Islet precursor cell (in vitro differentiated cells): ENCODE measurements at places on chromosomes 3 and 15.
A peak's percentile ranks its signal among the peaks of the same experiment; 100 is the strongest.

- no peak for DNase-seq
Observed at GRCh38 chr15:71168166-71168834, 53.0 kb downstream of the THSD4 start.

- DNase-seq: no peak
Observed at GRCh38 chr3:158508481-158508880, 62.5 kb upstream of the MLF1 start.

- DNase-seq: peak; percentile 72
Observed at GRCh38 chr15:59249816-59250215, 43.2 kb downstream of the LDHAL6B start.

DNA sequence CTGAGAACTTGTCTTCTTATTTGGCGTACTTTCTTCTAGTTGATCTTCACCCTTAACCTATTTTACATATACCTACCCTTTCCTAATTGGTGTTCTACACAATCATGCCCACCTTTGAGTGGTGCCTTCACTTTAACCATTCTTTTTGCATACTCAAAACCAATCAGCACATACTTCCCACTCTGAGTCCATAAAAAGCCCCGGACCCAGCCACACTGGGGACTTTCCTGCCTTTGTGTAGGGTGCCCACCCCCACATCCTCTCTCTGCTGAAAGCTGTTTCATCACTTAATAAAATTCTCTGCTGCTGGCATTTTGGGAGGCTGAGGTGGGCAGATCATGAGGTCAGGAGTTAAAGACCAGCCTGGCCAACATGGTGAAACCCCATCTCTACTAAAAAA lies 15.9 kb upstream of the CHST2 start:
- no peak for DNase-seq

DNA sequence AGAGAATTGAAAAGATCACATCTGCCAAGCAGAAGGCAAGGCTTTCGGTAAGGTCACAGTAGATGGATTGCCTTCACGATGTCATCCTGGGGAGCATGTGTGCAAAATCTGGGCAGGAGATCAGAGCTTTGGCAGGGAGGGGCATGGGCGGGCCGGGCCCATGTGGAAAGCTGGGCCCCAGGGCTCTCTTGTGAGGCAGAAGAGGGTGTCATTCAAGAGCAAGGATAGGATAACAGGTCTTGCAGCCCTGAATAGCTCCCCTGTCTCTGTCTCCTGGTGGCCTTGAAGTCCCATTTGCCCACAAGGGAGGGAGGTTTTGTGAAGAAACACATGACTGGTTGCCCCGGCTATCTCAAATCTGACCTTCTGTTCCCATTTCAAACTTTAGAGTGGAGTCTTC lies 172.0 kb downstream of the OPA1 start:
- no peak for DNase-seq

DNA sequence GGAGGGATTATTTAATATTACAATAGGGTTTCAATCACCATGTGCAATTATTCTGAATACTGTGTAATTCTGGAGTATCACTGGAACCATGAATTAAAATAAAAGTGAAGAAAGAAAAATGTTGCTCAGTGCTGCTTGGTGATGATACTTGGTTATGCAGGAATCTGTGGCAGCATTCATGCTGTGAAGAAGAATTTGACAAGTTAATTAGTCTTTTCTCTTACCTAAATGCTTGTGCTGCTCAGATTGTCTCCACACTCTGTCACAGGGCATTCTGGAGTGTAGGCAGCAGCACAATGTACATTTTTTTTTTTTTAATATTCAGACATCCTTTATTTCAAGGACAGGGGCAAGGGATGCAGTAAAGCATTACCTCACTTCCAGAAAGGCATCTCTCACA lies 749.3 kb upstream of the CADM2 start:
- DNase-seq: no peak

- no peak for DNase-seq
Observed at GRCh38 chr3:69474186-69474585, 88.3 kb upstream of the FRMD4B start.

GRCh38 chr3:10945683-10946287 lies 46.8 kb upstream of the SLC6A1 start:
- DNase-seq: peak; percentile 87

DNA sequence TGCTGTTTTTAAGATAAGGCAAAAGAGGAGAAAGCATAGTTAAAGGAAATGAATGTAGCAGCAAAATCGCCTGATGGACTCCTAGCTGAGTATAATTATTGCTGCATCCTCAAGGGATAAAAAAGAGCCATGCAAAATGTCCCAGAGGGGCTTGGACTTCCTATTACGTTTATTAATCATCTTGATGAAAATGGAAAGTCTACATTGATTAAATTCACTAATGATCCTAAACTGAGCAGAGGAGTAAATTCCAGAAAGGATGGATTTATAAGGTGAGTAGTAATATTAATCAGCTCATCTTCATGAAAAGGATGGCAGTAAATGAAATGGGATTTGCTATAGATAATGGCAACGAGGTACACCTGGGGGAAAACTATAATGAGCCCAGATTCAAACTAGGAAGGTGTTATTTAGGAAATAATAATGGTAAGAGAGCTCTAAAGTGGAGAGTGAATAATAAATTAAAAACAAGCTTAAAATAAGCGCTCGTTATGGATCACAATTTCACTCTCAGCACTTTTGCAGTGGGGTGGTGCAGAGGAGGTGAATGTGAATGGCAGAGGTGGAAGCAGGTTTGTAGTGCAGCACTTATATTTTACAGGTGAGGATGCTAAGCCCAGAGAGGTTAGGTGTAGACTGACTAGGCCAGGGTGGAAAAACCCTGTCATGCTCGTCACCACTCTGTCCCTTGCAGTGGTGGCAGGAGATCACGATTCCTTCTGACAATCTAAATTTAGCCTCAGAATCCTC lies 22.3 kb downstream of the IL5RA start:
- DNase-seq: no peak

DNA sequence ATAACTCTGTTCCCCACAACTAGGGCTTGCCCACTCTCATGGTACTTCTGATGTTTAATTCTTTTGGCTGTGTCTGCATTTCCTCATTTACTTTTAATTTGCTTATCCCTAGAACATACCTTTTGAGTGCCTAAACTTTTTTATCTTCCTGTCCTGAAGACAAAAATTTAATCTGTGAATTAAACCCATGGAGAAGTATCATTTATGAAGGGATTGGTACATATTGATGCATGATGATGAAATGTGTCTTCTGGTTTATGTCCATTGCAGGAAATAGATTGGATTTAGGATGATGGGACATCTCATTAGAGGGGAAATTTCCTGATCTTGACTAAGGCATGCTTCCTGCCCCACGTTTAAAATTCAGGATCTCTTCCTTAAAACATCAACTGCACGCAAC lies 109.5 kb downstream of the PGPEP1L start:
- no peak for DNase-seq

DNA sequence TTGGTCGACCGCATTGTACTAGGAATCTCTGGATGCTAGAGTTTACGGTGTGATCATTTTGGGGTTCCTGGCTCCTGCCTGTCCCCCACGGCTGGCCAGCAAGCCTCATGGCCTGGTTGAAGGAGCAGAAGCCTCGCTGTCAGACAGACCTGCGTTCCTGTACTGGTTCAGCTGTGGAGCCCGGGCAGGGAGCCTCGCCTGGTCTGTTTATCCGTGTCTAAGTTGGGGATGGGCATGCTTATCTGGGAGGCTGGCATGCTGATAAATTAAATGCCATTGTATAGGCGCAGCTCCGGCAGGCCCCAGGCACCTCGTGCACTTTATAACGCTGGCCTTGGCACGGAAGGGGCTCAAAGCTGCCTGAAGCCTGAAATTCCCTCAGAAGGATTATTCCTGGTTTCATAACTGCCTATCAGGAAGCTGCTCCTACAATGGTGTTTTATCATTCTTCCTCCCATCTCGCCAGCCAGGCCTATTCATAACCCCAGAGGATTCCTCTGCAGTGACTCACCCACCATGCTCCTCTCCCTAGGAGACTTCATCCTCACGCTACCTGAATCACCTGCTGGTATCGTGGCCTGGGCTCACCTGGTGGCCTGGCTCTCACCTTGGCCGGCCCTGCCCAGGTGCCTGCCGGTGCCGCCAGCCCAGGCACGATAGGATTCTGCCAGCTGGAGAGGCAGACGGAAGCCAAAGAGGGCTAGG lies 110.9 kb downstream of the ASB7 start:
- DNase-seq: peak; percentile 86

- DNase-seq: no peak
Observed at GRCh38 chr3:42106646-42107045, 15.5 kb downstream of the TRAK1 start.

GRCh38 chr3:141353652-141354495 lies 14.4 kb upstream of the ZBTB38 start:
- no peak for DNase-seq

- DNase-seq: no peak
Observed at GRCh38 chr15:47376190-47376589, 341.1 kb upstream of the SEMA6D start.

DNA sequence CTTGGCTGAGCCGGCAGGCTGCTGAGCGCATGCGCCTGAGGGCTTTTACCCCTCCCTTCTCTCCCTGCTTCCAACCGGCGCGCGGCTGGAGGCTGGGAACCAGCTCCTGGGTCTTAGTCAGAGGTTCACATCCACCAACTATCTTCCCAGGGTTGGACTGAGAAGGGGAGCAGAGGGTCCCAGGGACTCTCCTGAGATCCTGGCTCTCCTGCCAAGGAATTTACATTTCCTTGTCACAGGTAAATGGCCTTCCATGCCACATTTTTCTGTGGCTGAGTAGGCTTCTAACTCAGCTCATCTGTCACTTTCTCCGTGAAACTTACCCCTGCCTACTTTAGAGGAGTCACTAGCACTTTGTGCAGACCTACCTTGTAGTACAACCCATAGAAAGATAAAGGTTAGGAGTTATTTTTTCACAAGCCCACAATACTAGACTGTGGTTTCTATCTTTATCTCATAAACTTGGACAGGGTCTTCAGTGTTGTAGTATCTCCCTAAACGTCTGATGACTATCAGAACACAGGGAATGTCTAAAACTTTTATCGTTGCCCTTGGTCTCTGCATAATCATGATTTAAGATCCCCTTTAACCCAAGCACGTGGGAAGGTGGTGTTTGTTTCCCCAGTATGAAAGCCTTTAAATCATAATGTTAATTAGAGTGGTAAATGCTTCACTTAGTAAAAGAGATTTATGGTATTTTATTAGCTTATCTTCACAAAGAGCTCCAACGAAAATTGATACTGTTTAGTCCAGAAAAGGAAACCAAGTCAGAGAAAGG lies 638 bp upstream of the TBC1D5 start:
- peak; percentile 99 for DNase-seq

DNA sequence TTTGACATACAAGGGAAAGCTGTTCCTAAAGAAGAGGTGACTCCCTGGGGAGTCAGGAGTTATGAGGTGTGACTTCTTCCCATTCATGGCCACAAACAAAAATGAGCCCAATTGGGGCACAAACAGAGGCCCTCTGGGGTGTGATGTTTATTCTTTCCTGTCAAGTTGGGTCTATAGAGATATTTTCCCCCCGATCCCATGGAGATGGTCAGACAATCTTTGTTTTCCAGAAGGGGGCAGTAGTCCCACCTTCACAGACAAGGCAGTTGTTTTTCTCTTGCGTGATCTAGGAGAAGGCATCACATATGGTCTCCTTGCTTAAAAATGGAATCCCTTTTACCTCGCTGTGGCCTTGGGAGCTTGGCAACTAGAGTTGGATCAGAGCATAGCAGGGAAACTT lies 110.3 kb downstream of the MFSD1 start:
- DNase-seq: no peak

DNA sequence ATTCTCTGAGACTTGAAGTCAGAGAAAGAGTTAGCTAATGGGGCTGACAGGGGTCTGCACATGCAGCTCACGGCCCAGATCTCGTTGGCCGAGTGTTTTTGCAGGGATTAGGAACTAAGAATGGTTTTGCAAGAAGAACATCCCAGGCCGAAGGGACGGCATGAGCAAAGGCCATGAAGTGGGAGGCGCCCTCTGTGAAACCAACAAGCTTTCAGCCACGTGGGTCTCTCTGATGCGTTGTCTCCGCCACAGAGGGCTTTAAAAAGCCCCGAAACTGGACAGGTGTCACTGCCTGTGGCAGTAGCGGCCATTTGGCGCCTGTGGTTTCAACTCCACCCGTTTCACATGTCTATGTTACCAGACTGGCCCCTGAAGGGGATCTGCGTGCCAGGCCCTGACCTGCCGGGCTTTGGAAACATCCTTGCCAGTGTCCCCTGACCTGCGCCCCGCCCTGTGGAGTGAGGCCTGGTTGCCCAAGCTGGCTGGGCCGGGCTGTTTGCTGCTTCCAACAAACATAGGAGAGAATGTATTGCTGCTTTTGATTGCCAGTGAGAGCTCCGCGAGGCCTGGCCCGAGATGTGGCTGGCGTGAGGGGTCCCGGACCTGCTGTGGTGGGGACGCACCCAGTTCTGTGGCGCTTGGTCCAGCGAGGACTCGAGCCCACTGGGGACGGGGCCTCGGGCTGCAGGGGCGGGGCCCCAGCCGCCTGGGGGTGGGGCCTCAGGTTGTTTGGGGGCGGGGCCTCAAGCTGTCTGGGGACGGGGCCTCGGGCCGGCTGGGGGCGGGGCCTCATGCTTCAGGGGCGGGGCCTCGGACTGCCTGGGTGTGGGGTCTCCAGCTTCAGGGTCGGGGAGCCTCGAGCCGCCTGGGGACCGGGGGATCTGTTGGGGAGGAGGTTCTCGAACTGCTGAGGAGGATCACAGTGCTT lies 30.4 kb downstream of the GOLGA6L2 start:
- no peak for DNase-seq

DNA sequence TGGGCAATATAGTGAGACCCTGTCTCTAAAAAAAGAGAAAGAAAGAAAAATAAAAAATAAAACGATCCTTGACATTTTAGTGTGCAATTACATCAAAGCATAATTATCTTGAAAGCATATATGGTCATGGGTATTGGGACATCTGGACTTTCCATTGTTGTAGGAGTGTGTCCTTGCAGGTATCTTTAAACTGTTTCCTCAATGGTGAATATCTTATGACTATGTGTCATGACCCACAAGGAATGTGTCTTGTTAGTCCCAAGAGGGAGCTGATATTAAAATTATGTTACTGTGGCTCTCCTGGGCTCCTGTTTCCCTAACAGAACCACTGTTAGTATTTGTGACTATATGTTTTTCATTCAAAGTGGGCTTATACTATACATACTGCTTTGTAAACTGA lies 26.6 kb downstream of the EIF1B start:
- no peak for DNase-seq

DNA sequence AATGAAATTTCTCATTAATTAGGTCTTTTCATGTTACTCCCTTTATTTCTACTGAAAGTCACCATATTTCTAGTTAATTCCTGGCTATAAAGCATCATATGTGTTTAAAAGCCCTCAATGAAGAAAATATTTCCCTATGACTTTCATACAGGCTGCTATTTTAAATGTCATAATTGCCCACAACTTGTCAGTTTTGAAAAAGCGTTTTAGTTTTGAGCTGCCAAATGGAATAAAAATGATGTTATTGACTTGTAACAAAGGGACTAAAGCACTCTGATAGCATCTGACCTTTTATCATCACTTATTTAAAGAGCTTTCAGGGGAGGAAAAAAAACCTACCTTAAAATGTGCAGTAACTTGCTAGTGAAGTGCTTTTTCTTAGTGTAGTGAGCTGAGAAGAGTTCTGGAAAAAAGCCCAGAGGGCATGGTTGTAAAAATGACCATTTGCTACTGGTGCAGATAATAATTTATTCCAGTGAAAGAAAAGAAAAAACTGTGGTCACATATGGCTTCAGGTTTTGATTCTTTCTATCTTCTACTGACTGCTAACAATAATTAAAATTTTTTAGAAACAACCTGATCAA lies 877.2 kb downstream of the CADM2 start:
- DNase-seq: no peak

- peak; percentile 73 for DNase-seq
Observed at GRCh38 chr3:32817558-32818228, at the start of gene TRIM71. Gene TRIM71, plus strand, starts transcription at chr3:32817997. Its CDS starts 84 bp downstream, at chr3:32818081.
